CD4-positive, alpha-beta T cell (primary cell): ENCODE measurements at places on chromosomes 13 and 19. TPM values are rescaled to one million over a fixed set of nuclear protein-coding genes. Genes with fewer than 3 reads are reported as not detected.
A peak's percentile ranks its signal among the peaks of the same experiment; 100 is the strongest.

DNA sequence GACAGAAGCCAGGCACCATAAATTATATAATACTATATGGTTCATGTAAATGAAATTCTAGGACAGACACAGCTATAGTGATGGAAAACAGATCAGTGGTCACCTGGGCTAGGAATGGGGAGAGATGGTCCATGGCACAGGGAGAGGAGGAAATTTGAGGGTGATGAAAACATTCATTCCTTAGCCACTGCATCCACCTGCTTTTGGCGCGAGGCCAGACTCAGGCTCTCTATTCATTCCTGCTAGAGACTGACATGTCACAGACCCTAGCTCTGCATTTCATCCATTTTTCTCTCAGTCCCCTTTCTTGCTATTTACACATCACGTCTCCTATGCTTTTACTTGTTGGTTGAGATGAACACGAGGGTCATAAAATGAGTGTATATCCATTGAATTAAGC, 628.3 kb upstream of the SLC10A2 start:
- H3K27me3 ChIP-seq = no peaks in the 10 kb centered on the region
- no peaks in the 10 kb centered on the region for H3K4me1 ChIP-seq
- no peaks in the 10 kb centered on the region for H3K36me3 ChIP-seq
- no peak overlapping the region for H3K27ac ChIP-seq

PGPEP1 gene
- 25.9 TPM for total RNA-seq

OBI1 gene
- 2.6 TPM for total RNA-seq

GRCh38 chr19:4327877-4328242, 10.8 kb downstream of the STAP2 start:
- H3K4me3 ChIP-seq = peak overlapping the region; percentile 52
- no peak overlapping the region for H3K27ac ChIP-seq
- H3K27me3 ChIP-seq = no peaks in the 10 kb centered on the region
- H3K36me3 ChIP-seq = no peaks in the 10 kb centered on the region

GRCh38 chr13:40780822-40781401, 8.5 kb upstream of the SLC25A15 start:
- H3K36me3 ChIP-seq = no peaks in the 10 kb centered on the region
- H3K27ac ChIP-seq = no peak overlapping the region
- no peaks in the 10 kb centered on the region for H3K27me3 ChIP-seq
- no peak for DNase-seq

DNA sequence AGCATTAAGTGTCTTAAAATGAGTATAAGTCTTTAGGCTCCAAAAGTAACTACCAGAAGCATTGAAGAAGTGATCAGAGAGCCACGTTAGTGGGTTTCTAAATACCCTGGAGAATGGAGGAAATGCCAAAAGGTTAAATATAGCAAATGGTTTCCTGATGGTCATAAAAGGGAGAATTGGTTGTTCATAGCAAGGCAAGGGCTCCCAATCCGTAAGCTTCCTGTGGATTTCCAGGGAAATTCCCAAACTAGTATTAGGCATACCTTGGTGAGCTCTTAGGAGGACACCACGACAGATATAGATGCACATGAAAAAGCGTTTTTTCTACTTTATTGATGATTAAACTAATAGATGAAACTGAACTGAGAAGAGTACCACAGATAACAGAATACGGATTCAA, 410.9 kb downstream of the FOXO1 start:
- no peaks in the 10 kb centered on the region for H3K27me3 ChIP-seq
- no peak overlapping the region for H3K27ac ChIP-seq
- H3K4me3 ChIP-seq = no peak overlapping the region
- no peaks in the 10 kb centered on the region for H3K36me3 ChIP-seq
- DNase-seq = no peak
- H3K4me1 ChIP-seq = peaks cover 4% of the 10 kb centered on the region
